Activated CD4-positive, alpha-beta T cell treated with anti-CD3 and anti-CD28 coated beads for 36 hours (primary cell): ENCODE measurements at places on chromosomes 6 and 20.

- no peak for DNase-seq
These were observed 4.2 kb downstream of the MAPRE1 start for GRCh38 chr20:32823737-32824588.

- peak; percentile 77 for DNase-seq
These were observed 398.8 kb downstream of the ESR1 start for GRCh38 chr6:152206072-152206818.

GRCh38 chr6:41716516-41717391 is 18.7 kb downstream of the TFEB start:
- DNase-seq, result no peak

DNA sequence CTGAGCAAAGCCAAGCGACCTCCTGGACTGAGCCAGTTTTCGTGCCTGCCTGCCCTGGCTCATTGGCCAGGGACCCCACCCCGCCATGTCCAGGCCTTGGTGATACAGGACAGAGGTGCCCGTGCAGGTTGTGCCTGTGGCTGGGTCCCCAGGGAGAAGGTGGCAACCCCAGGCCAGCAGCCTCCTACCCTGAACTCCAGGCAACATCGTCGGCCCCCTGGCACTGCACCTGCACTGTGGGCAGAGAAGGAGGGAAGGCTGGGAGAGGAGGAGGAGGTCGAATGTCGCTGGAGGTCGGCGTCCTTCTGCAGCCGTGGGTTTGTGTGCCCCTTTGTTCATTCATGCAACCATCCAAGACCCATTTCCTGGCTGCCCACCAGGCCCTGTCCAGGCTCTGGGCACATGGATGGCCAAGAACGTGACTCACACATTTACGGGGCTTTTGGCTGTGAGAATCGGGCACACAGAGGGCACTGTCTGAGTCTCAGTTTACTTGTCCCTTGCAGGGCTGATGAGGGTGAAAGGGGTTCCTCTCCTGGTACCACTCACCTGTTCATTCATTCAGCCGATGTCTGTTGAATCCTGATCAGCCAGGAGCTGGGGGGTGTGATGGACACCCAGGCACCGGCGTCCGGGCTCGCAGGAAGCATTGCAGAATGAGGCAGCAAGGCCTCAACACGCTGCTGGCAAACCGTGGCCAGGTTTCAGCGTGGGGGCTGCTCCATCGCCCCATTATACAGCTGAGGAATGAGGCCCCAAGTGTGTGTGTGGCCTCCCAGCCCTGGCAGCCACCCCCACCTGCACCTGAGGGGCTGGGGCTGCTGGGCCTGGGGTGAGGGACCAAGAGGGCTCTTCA is 2.3 kb upstream of the RBBP8NL start:
- DNase-seq, result no peak

DNA sequence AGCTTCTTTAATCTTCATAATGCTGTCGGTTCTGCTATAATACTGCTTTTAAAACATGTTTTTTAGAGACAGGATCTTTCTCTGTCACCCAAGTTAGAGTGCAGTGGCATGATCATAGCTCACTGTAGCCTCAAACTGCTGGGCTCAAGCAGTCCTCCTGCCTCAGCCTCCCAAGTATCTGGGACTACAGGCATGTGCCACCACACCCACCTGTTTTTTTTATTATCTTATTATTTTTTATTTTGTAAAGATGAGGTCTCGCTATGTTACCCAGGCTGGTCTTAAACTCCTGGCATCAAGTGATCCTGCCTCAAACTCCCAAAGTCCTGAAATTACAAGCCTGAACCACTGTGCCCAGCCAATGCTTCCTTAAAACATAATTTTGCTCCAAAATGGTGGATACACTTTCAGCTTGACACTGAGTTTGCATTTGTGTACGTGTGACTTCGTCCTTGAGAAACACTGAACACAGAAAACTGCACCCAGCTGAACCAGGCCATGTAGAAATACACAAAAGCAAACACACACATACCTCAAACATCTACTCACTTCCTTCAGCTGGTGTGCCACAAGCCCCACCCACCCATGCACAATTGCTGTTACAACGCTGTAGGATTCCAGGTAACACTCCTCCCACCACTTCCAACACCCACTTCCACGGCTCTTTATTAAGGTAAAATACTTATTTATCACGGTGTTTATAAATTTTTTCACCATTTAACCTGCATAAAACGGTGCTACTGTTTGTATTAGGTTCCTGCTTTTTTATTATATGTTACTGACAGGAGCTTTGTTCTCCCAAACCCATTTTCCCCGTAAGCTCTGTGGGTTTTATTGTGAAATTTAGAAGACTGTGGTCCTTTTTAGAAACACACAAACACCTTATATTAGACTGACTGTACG is 109.1 kb downstream of the TSHZ2 start:
- peak; percentile 56 for DNase-seq

DNA sequence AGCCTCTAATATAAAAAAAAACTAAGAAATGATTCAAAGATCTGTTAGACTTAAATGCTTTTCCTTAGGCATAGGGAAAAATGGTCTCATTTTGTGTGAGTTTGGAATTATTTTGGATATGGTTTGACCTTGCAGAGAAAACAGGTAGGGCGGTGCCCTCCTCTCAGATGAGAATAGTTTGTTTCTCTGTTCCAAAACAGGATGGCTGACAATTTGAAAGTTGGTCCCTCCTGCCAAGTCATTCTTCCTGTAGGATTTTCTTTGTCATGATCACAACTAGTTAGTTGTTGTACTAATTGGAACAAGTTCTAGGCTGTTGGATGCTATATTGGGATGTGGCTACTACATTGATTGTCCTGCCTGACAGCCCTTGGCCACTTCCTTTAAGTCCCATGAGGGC is 108.6 kb downstream of the BCKDHB start:
- DNase-seq, result no peak

DNA sequence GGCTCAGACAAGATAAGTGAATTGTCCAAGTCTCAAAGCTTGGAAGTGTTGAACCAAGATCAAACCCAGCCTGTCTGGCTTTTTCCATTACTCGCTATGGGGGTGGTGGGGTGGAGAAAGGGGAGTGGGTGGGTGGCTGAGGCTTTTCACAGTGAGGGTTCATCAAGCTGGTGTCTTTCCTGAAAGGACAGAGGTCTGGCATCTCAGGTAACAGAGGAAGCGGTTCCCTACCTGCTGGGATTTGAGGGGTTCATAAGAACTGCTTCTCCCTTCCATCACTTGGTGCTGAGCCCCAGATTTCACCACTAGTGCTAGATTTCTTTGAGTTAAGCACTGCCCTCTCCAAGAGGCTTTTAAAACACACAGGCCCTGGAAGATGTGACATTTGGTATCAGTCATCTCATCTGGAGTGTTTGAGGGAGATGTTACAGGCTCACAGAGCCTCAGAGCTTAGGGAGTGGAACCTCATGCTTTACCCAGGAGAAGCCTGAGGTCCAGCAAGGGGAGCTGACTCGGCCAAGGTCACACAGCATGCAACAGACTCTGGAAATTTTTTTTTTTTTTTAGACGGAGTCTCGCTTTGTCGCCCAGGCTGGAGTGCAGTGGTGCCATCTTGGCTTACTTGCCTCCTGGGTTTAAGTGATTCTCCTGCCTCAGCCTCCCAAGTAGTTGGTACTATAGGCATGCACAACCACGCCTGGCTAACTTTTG is 6.0 kb upstream of the VEGFA start:
- no peak for DNase-seq

- peak; percentile 67 for DNase-seq
These were observed 198.6 kb downstream of the DTNBP1 start for GRCh38 chr6:15464211-15464725.

- no peak for DNase-seq
These were observed 246.1 kb downstream of the SMOC2 start for GRCh38 chr6:168686831-168687730.

GRCh38 chr6:49964064-49964463 is at the start of gene DEFB114:
DEFB114 (minus strand) TSS chr6:49964164; CDS start chr6:49964105, 59 bp downstream.
- no peak for DNase-seq
